ENCODE measurements at places on chromosomes 16 and 17. TPM values are rescaled to one million over a fixed set of nuclear protein-coding genes. Genes with fewer than 3 reads are reported as not detected.
A peak's percentile ranks its signal among the peaks of the same experiment; 100 is the strongest.

- peak overlapping the region; percentile 96 for H3K27ac ChIP-seq
- DNase-seq: peak; percentile 83
- peak overlapping the region; percentile 96 for H3K4me3 ChIP-seq
- peaks cover 28% of the 10 kb centered on the region for H3K36me3 ChIP-seq
- peaks cover 48% of the 10 kb centered on the region for H3K4me1 ChIP-seq
- no peaks in the 10 kb centered on the region for H3K27me3 ChIP-seq
Observed at GRCh38 chr17:18182978-18183333, 672 bp upstream of the ALKBH5 start.

DNA sequence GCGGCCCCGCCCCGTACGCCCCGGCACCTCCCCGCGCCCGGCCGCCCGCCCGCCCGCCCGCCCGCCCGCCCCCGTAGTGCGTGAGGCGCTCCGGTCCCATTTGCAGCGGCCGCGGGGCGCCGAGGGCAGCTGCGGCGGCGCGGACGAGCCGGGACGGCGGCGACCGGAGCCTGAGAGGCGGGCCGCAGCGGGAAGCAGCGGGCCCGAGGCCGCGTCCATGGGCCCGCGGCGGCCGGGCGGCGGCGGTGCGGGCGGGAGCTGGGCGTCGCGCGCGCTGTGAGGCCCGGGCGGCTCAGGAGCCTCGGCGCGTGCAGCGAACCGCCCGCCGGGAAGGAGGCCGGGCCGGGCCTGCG lies at the start of gene MPRIP:
Gene MPRIP, plus strand, starts transcription at position 74 of the 353 bp plus-strand sequence. CDS start 392 bp downstream, outside the sequence.
- no peak for DNase-seq
- H3K27ac ChIP-seq: peak within 1 kb of the TSS; percentile 84
- peaks cover 4% of the 10 kb centered on the region for H3K36me3 ChIP-seq
- H3K4me1 ChIP-seq: peaks cover 46% of the 10 kb centered on the region
- H3K4me3 ChIP-seq: peak within 1 kb of the TSS; percentile 97

DNA sequence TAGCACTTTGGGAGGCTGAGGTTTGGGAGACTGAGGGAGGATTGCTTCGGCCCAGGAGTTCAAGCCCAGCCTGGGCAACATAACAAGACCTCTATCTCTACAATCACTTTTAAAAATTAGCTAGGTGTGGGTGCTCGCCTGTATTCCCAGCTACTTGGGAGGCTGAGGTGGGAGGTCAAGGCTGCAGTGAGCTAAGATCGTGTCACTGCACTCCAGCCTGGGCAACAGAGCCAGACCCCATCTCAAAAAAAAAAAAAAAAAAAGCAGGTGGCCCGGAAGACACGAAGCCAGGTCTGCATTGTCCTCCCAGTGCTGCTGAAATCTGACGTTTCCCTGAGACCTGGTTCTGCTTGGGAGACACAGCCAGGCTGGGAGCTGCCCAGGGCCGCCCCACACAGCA lies 18.8 kb upstream of the TIMP2 start:
- no peaks in the 10 kb centered on the region for H3K36me3 ChIP-seq
- no peak overlapping the region for H3K27ac ChIP-seq
- no peak overlapping the region for H3K4me3 ChIP-seq
- H3K27me3 ChIP-seq: peaks cover 2% of the 10 kb centered on the region
- no peak for DNase-seq

DNA sequence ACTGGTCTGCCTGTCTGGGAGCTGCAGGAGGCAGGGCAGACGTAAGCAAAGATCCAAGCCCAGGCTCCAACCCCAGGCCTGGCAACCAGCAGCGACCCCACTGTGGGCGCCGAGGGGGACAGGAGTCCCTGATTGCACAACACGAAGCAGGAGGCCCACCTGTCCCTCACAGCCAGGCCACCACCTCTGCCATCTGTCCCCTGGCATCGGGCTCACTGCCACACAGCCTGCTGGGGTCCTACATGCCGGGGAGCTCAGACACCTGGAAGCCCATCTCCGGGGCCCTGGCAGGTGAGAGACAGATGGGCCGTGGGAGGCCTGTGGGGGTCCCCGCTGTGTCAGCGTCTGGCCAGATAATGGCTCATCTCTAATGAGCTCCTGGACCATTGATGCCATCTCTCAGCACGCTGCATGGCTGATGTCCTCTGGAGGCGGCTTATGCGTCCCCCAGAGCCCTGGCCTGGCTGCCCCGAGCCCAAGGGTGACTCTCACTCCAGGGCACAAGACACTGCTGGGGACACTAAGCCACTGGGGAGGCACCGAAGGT lies 11.3 kb upstream of the RASD1 start:
- peaks cover 2% of the 10 kb centered on the region for H3K4me1 ChIP-seq
- no peaks in the 10 kb centered on the region for H3K36me3 ChIP-seq
- H3K27ac ChIP-seq: no peak overlapping the region
- no peak overlapping the region for H3K4me3 ChIP-seq
- no peak for DNase-seq
- no peaks in the 10 kb centered on the region for H3K27me3 ChIP-seq

DNA sequence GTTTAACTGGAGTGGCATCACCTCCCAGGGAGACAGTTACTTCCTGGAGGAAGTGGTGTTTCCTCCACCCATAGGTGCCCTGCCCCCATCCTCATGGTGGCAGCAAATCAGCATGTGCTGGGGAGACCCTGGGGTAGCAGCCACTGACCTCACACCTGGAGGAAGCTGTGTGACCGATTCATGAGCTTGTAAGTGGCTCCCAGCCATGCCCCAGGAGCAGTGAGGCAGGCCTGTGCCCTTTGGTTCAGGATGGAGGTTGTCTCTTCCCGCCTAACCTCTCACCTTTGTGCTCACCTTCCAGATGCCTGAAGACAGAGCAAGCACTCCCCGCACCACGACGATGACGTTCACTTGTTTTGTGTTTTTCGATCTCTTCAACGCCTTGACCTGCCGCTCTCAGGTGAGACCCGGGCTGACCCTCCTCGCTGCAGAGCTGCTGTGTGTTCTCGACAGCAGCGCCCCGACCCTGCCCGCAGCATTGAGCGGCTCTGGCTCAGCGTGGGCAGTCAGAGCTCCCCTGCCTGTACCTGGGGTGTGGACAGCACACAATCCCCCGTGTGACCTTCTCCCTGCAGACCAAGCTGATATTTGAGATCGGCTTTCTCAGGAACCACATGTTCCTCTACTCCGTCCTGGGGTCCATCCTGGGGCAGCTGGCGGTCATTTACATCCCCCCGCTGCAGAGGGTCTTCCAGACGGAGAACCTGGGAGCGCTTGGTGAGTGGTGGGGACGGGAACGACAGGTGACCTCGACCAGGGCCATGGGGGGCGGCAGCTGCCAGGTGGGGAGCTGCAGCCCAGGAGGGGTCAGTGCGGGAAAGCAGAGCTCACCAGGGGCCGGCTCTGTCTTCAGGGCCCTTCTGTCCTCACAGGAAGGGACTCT lies 42.8 kb downstream of the MEAK7 start:
- H3K36me3 ChIP-seq: peaks cover 1% of the 10 kb centered on the region
- no peaks in the 10 kb centered on the region for H3K27me3 ChIP-seq
- DNase-seq: no peak
- H3K4me3 ChIP-seq: no peak overlapping the region
- H3K4me1 ChIP-seq: peaks cover 2% of the 10 kb centered on the region
- H3K27ac ChIP-seq: no peak overlapping the region

DNA sequence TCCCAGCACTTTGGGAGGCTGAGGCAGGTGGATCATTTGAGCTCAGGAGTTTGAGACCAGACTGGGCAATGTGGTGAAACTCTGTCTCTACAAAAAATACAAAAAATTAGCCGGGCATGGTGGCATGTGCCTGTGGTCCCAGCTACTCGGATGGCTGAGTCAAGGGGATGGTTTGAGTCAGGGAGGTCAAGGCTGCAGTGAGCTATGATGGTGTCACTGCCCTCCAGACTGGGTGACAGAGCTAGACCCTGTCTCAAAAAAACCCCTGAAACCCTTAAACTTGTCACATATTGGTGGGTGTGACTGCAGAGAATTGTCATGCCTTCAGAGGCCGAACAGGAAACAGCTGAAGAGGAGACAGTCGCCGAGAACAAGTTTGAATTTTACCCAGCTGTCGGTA lies 13.4 kb downstream of the RPTOR start:
- H3K4me3 ChIP-seq: no peak overlapping the region
- H3K27ac ChIP-seq: no peak overlapping the region
- no peaks in the 10 kb centered on the region for H3K27me3 ChIP-seq
- DNase-seq: no peak
- peaks cover 3% of the 10 kb centered on the region for H3K4me1 ChIP-seq

- no peaks in the 10 kb centered on the region for H3K27me3 ChIP-seq
- no peaks in the 10 kb centered on the region for H3K4me1 ChIP-seq
- H3K36me3 ChIP-seq: no peaks in the 10 kb centered on the region
- no peak for DNase-seq
- H3K27ac ChIP-seq: no peak overlapping the region
Observed at GRCh38 chr17:79454826-79455225, 156.0 kb downstream of the RBFOX3 start.

- H3K4me3 ChIP-seq: no peak overlapping the region
- H3K4me1 ChIP-seq: peaks cover 17% of the 10 kb centered on the region
- H3K27me3 ChIP-seq: no peaks in the 10 kb centered on the region
- no peak for DNase-seq
- H3K36me3 ChIP-seq: peaks cover 60% of the 10 kb centered on the region
Observed at GRCh38 chr17:4100883-4101756, 41.7 kb downstream of the ZZEF1 start.

GRCh38 chr17:40606548-40607353 lies 40.9 kb downstream of the SMARCE1 start:
- no peak overlapping the region for H3K4me3 ChIP-seq
- peak overlapping the region; percentile 98 for H3K27ac ChIP-seq
- peaks cover 97% of the 10 kb centered on the region for H3K4me1 ChIP-seq
- DNase-seq: no peak
- H3K27me3 ChIP-seq: no peaks in the 10 kb centered on the region

DNA sequence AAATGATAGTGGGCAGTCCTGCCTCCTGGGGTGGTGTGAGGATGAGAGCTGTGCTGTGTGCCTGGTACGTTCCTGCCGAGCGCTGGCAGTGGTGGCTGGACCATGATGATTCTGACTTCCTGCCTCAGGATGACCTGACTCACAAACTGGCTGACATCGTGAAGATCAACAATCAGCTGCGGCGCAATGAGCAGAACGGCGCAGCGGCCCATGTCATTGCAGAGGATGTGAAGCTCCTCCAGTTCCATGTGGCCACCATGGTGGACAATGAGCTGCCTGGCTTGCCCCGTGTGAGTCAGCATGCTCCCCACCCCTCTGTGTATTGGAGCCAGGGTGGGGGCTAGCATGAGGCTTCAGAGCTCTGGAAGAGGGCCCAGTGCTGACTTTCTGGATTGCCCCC lies 13.1 kb downstream of the POLR2A start:
- H3K4me1 ChIP-seq: peaks cover 15% of the 10 kb centered on the region
- no peak overlapping the region for H3K4me3 ChIP-seq
- no peak for DNase-seq
- peaks cover 75% of the 10 kb centered on the region for H3K36me3 ChIP-seq

DNA sequence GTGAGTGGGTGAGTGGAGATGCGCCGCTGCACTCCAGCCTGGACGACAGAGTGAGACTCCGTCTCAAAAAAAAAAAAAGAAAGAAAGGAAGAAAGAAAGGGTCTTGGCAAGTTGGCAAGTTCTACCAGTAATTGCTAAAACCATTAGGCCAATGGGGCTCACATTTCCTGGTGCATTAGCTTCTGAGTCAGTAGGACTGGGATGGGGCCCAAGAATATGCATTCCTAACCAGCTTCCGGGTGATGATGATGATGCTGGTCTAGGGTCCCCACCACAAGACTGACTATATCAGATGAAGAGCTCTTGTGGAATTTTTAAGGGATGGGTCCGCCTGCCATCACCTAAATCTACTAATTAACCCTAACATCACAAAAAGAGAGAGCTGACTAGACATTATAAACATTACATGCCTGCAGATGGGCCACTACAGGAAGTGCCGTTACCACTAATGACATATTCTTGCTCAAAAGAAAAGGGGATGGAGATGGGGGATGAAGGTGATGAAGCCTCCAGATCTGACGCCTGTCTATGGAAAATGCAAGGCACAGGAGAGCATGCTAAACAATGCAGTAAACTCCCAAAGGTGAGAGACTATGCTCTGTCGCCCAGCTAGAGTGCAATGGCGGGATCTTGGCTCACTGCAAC lies 13.1 kb downstream of the MYH11 start:
- no peak overlapping the region for H3K4me3 ChIP-seq
- no peak overlapping the region for H3K27ac ChIP-seq
- H3K27me3 ChIP-seq: no peaks in the 10 kb centered on the region
- no peak for DNase-seq
- H3K36me3 ChIP-seq: no peaks in the 10 kb centered on the region
- H3K4me1 ChIP-seq: no peaks in the 10 kb centered on the region

- peak overlapping the region; percentile 99 for H3K27ac ChIP-seq
- no peaks in the 10 kb centered on the region for H3K27me3 ChIP-seq
- H3K36me3 ChIP-seq: peaks cover 35% of the 10 kb centered on the region
- H3K4me3 ChIP-seq: peak overlapping the region; percentile 94
- H3K4me1 ChIP-seq: peaks cover 24% of the 10 kb centered on the region
Observed at GRCh38 chr17:42833767-42834422, 698 bp downstream of the PSME3 start.

GRCh38 chr17:44130693-44131349 lies 7.4 kb upstream of the HDAC5 start:
- H3K4me1 ChIP-seq: no peaks in the 10 kb centered on the region
- no peak overlapping the region for H3K4me3 ChIP-seq
- no peak for DNase-seq
- no peaks in the 10 kb centered on the region for H3K27me3 ChIP-seq
- no peaks in the 10 kb centered on the region for H3K36me3 ChIP-seq

- no peaks in the 10 kb centered on the region for H3K27me3 ChIP-seq
- no peaks in the 10 kb centered on the region for H3K36me3 ChIP-seq
- H3K4me3 ChIP-seq: no peak overlapping the region
- peaks cover 34% of the 10 kb centered on the region for H3K4me1 ChIP-seq
Observed at GRCh38 chr17:42404326-42405055, 16.2 kb upstream of the STAT3 start.

- peak; percentile 60 for DNase-seq
- peaks cover 2% of the 10 kb centered on the region for H3K27me3 ChIP-seq
- no peak overlapping the region for H3K4me3 ChIP-seq
- H3K27ac ChIP-seq: no peak overlapping the region
- peaks cover 24% of the 10 kb centered on the region for H3K4me1 ChIP-seq
Observed at GRCh38 chr16:9134739-9135138, 43.3 kb downstream of the HAPSTR1 start.

DNA sequence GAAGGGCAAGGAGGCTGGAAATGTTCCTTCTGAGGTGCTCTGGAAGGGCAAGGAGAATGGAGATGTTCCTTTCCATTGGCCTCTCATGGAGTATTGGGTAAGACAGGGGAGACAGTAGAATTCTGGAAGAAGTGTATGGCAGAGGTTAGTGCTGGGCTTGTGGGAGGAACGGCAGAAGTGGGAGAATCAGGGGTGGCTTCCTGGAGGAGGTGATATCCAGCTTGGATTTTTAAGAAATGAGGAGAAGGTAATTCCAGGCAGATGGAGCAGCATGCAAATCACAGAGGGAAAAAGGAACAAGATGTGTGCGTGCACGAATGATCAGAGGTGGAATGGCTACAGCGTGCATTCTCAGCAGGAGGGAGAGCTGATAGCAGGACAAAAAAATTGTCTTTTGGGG lies 45.1 kb upstream of the ASIC2 start:
- no peaks in the 10 kb centered on the region for H3K36me3 ChIP-seq
- no peak overlapping the region for H3K27ac ChIP-seq
- no peaks in the 10 kb centered on the region for H3K4me1 ChIP-seq
- H3K27me3 ChIP-seq: peaks cover 2% of the 10 kb centered on the region
- no peak for DNase-seq

- H3K4me3 ChIP-seq: no peak overlapping the region
- no peak overlapping the region for H3K27ac ChIP-seq
- DNase-seq: no peak
Observed at GRCh38 chr17:12693640-12694039, 27.9 kb downstream of the MYOCD start.

Gene ASPHD1
- not detected for total RNA-seq

Gene KRTAP2-3
- total RNA-seq: not detected

Gene SULT1A3
- 37.5 TPM for total RNA-seq

Gene HSDL1
- total RNA-seq: 10.6 TPM

Gene PSME3
- 111 TPM for total RNA-seq

Gene PAM16
- 35.1 TPM for total RNA-seq

Gene SYT17
- total RNA-seq: not detected

Gene PRCD
- total RNA-seq: not detected

Gene GP2
- not detected for total RNA-seq

Gene NCOR1
- total RNA-seq: 152 TPM

Gene CCDC154
- 1.9 TPM for total RNA-seq

Gene CPHXL2
- total RNA-seq: not detected

Measured in activated CD4-positive, alpha-beta T cell treated with anti-CD3 and anti-CD28 coated beads, Interleukin-2, amount 10 ng/mL, durations not matched to agents 7 days and 5 days (primary cell).